ENCODE measurements at places on chromosomes 4 and X.

DNA sequence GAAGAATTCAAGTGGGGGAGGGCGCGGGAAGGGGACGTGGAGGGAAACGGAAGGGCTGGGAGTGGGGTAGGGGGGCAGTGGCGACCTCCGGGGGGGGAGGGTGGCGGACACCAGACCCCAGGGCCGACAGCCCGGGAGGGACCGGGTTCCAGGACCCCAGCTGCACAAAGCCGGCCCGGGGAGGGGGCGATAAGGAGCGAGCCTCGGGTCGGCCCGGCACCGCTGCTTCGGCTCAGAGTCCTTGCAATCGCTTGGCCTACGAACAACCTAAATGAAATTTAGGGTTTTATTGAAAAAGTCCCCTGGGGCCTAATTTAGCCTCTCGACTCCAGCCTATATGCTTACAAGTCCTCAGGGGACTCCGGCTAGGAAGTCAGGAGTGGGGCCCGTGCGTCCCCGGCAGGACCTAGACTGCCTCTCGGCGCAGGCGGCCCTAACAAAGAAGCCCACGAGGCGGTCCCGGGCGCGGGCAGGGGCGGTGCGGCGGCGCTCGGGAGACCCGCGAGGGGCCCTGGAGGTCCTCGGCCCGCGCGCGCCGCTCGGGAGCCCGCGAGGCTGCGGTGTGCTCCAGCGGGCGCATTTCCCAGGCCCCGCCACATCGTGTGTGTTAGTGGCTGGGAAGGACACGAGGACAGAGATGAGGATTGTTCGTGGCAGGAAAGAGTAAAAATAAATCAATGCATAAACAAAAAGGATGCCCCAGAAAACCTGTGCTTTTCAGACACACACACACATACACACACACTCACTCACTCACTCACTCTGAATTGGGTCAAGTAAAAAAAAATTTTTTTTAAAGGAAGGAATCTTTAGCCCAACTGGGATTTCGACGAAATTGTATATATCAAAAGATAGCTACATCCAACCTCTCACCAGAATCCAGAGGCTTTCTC, 70.0 kb downstream of the MGST2 start:
- DNase-seq, result peak; percentile 81

- DNase-seq, result no peak
These were observed 32.7 kb upstream of the TMEM150C start for GRCh38 chr4:82594456-82594855.

DNA sequence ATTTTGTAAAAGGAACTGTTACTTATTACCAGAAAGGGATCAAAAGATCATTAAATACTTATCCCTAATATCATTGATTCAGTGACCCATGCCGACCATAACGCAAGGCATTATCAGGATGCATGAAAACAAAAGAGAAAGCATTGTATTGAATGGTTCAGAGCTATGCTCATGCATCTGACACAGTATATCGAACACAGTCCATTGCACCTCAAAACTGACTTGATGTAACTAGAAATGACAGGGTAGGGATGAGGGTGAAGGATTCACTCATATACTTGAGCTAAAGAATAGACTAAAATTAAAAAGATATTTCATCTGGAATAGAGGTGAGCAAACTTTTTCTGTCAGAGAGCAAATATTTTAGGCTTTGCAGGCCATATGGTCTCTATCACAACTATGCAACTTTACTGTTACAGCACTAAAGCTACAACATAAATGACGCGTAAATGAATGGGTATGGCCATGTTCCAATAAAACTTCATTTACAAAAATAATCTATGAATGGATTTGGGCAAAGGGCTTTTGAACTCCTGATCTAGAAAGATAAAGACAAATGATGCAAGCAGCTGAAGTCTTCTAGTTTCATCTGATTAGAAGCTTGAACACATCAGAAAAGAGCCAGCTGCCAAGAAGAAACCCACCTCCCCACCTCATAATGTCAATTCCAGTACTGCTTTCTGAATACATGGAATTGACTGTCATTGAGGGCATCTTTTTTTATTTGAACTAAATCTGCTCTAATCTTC, 12.9 kb upstream of the SPP1 start:
- DNase-seq, result peak; percentile 43

DNA sequence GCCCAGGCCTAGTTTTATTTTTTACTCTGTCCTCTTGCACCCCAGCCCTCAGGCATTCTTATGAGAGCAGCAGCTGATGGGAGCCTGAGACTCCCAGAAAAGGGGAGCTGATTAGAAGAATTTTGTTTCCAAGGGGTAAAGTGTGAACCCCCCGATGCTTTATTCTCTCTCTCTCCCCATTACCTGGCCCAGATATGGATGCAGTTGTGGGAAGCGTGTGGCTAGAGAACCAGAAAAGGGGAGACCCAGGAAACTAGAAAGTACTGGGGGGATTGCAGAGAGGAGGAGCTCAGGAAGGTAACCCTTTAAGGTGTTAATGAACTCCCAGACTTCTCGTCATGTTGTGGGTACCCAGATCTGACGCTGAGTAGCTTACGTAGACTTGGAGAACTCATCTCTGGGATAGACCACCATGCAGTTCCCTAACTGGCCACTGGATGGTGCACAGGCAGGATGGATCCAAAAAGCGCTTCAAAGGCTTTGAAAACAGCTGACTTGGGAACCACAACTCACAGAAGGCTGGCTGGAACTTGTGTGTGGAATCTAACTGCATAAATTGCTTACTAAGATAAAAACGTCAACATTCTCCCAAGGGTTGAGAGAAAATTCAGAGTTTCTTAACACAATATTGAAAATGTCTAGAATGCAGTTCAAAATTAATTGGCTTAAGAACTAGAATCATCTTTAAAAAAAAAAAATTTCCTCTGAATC, 64.7 kb downstream of the TBC1D14 start:
- DNase-seq, result peak; percentile 81

DNA sequence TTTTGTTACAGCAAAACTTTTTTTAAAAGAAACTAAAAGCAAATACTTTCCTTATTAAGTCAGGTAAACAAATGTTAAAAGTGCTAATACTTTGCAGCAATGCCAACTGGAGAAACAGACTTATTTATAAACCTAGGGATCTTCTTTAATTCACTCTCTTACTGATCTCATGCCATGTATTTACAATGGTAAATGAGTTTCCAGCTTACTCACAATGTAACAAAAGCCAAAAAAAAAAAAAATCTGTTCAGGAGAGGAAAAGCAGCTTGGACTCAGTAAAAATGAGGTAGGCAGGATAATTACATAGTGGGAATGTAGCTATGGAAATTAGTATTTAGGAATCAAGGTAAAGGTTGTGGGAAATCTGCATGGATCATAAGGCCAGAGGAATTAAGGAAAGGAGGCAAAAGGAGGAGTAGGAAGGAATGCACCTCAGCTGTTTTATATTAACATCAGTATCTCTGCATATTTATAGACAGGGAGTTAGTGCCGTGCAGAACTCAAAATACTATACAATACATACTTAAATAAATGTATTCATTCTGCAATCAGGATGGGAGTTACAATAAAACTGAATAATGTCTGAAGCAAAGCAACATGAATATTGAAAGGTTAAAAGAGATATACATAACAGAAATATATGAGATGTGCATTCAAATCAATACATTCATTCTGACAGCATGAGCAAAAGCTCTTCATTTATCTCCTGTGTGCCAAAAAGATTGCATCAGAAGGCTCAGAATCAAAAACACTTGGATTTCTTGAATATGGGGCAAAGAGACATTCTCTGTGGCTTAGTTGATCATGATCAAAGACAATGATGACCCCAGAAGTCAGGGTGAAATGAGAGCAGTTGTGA, 57.9 kb upstream of the ETNPPL start:
- DNase-seq, result no peak

DNA sequence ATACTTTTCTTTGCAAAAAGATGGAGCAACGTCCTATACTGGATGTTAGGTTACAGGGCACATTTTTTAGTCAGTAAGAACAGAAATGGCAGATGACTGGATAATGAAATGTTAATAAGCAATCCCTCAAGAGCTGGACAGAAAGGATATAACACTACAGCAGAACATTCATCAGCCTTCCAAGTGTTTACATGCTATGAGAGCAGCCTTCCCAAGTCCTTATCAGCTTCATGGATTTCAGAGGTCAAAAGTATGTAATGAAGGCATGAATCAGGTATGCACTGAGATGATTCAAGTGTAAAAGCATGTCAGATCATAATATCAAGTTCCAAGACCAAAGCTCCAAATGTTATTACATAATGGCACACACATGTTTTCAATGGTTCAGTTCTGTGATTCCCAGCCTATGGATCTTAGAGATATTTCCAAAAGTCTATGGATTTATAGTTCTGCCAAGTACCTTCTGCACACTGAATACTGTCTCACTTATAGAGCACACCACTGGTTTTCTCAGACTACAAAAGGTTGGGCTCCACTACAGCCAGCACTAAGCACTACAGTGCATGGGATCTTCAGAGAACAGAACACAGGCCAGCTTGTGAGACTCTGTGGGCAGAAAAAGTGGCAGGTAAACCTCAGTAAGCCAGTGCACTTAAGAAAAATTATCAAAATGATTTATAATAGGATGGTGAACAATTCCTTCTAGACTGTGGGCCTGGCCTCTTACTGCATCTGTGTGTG, 49.2 kb downstream of the GPC4 start:
- DNase-seq, result no peak

- DNase-seq, result peak; percentile 96
These were observed at the start of gene WNK3 for GRCh38 chrX:54357414-54358377. TSS of gene WNK3 (minus strand) at chrX:54358046.

DNA sequence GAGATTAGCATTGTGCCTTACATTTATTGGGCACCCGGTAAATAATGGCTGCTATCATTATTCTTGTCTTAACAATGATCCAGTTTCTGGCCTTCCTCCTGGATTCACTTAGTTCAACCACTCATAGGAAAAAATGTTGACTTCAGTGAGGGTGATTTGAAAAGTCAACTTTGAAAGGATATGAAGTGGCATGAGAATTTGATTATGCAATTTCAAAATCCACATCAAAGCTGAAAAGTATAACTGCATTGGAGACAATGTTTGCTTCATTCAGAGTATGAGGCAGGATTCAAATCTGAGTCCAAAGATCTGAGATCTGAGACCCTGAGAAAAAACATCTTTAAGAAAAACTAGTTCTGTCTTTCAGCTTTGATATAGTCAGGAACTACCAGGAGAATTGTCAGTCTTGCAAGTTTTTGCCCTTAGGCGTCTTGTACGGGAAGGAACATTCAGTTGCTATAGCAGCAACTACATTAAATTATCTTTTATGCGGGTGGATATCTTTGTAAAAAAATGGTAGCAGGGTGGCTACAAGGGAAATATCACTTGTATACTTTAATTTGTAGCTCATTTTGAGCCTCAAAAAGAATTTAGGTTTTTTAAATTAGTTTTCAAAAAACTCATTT, 587.5 kb upstream of the LCORL start:
- DNase-seq, result no peak

DNA sequence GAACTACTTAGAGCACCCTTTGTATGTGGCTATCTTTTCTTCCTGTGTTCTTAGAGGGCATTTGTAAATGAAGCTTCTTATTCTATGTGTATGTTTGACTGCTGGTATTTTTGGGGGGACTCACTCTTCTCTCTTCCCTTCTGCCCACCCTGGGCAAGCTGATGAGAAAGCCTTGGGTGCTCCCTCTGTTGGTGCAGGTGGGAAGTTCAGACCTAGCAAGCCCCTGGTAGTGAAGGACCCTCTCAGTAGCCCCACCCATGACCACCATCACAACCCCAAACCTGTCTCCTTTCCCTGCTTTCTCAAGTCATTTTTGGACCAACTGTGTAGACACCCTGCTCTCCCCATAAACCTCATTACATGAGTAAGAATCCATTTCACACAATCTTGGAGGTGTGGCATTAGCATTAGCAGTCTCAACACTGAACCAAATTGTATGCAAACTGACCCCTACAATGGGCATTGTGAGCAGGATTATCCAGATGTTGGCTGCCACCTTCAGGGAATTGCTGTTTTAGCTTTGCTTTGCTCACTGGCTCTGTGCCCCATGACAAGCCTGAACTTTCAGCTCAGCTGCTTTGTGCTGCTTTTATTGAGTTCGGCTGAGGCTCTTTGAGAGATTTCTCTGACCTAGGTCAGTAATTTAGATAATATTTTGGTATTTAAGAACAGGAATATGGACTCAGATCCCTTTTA, 27.9 kb downstream of the TRIM61 start:
- DNase-seq, result peak; percentile 39

DNA sequence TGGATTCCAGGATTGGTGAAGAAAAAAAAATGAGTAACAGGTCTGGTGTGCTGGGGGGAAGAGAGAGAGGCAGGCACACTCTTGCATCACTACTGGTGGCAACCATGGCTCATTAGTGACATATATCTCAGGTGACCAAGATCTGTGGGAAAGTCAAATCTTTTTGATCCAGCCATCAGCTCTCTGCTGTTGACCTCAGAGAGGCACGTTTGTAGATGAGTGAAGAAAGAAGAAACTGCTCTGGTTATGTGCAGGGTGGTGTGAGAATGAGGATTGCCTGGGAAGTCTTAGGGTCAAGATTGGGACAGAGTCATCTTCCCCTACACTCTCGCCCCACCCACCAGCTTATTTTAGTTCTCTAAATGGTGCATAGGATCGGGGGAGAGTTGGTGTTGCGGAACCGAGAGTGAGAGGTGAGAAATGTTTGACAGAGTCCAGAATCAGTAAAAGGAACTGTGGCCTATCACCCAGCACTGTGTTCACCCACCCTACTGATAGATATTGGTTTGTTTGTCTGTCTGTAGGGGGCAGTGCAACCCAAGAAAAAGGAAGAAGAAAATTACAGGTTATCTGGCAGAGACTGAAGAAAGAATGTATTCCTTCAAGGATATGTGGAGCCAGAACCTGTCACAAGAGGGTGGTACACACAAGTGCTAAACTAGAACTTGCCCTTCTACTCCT, 21.9 kb downstream of the ARMCX6 start:
- peak; percentile 62 for DNase-seq

GRCh38 chr4:22573641-22574040, 57.8 kb upstream of the ADGRA3 start:
- DNase-seq, result no peak

GRCh38 chrX:136464589-136464988, 23.2 kb upstream of the BRS3 start:
- DNase-seq, result no peak

- no peak for DNase-seq
These were observed 348.1 kb downstream of the ARHGAP10 start for GRCh38 chr4:148079961-148080360.
